ENCODE measurements at places on chromosomes 11 and 22. TPM values are rescaled to one million over a fixed set of nuclear protein-coding genes. Genes with fewer than 3 reads are reported as not detected.
A peak's percentile ranks its signal among the peaks of the same experiment; 100 is the strongest.

APOA4 gene
- total RNA-seq = not detected

PRODH gene
- total RNA-seq = 0.13 TPM

DNA sequence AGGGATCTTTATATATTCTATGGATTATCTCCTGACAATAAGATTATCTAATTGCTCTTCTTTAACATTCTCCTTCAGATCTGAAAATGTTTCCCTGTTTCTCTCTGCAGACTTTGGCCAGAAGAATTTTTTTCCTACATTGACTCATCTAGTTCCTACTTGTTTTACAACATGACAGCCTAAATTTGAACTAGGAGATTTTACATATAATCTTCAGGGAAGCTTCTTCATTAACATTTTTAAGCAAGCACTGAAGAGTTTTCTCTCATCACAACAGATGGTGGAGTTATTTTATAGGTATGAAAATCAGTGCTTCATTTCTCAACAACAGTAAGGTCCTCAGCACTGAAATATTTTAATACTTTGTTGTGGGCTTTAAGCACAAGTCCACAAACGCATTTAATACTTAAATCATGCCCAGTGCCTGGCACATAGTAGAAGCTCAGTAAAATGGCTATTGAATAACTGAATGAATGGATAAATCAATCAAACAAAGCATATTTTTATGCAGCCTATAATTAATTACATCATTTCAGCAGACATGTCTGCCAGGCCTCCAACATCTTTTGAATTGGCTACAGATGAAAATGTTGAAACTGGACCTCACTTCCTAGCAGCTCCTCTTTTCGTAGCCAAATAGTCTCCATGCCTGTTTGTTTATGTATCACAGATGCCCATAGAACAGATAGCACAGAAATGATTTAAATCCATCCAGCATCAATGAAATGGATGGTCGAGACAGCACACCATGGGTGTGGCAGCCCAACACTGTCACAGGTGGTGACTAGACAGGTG, 117.3 kb upstream of the POU2AF2 start:
- H3K36me3 ChIP-seq = no peaks in the 10 kb centered on the region
- H3K27me3 ChIP-seq = no peaks in the 10 kb centered on the region
- H3K4me1 ChIP-seq = no peaks in the 10 kb centered on the region
- no peak overlapping the region for H3K4me3 ChIP-seq

DNA sequence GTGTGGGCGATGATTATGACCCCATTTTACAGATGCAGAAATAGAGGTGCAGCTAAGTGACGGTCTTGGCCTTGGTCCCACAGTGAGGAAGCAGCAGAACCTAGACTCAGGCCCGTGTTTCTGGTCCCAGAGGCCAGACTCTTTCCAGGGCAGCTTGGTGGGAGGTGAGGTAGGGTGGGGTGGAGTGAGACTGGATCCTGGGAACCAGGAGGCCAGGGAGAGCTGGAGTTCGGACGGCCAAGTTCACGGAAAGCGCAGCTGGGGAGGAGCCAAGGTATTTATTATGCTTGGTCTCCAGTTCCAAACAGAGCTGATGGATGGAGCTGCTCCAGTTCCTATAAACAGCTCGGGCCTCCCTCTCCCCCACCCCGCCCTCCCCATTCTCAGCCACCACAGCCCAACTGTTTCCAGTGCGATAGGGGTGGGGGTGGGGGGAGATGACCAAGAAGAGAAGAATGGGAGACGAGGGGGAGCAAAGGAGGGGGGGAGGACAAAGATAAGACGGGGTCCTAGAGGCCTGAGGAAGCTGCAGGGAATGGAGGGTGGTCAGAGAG, 16.2 kb downstream of the LRRC32 start:
- no peaks in the 10 kb centered on the region for H3K36me3 ChIP-seq
- no peak for DNase-seq
- no peak overlapping the region for H3K27ac ChIP-seq
- no peak overlapping the region for H3K4me3 ChIP-seq

DNA sequence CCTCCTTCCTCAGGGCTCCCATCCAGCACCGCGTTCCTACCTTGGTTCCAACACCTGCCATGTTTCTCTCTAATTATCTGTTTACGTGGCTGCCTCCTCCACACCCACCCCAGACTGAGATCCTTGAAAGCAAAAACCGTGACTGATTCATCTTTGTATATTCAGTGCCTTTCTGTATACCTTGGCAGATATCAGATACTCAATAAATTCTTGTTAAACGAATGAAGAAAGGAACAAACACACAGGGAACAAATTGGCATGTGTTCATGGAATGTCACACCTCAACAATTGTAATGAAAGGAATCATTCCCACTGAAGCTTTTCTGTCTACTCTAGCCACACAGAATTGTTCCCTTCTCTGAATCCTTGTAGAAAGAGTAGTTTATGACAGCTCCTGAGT, 20.4 kb upstream of the LRRC55 start:
- H3K4me1 ChIP-seq = no peaks in the 10 kb centered on the region
- no peaks in the 10 kb centered on the region for H3K27me3 ChIP-seq
- DNase-seq = no peak
- no peak overlapping the region for H3K4me3 ChIP-seq
- no peak overlapping the region for H3K27ac ChIP-seq
- no peaks in the 10 kb centered on the region for H3K36me3 ChIP-seq

DNA sequence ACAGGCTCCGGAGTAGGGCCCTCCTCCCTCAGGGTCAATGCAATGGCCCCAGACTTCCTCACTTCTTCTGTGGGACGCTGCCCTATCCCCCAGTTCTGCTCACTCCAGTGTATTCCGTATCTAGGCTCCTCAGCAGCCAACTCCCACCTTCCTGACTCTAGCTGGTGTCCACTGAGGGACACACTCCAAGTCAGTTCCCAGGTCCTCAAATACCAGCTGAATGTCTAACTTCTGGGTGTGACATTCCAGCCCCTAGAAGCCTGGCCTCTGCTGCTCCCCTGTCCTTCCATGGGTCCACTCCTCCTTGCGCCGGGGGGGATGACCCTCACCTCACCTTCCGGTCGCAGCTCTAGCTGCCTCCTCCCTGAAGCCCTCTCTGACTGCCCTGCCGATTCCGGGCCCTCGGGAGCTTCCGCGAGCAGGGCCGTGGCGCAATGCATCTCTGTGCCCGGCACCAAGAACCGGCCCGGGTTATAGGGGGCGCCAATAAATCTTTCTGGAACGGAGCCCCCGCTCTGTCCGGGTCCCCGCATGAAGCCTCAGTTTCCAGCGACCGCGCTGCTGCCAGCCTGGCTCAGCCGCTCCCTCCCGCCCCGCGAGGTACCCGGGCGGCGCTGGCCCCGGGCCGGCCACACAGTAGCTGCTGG, 15.4 kb downstream of the BAD start:
- H3K27me3 ChIP-seq = no peaks in the 10 kb centered on the region
- H3K4me1 ChIP-seq = peaks cover 12% of the 10 kb centered on the region
- no peak for DNase-seq
- H3K36me3 ChIP-seq = no peaks in the 10 kb centered on the region
- peak overlapping the region; percentile 81 for H3K27ac ChIP-seq
- peak overlapping the region; percentile 88 for H3K4me3 ChIP-seq
